ENCODE measurements at places on chromosomes 3 and 15. TPM values are rescaled to one million over a fixed set of nuclear protein-coding genes. Genes with fewer than 3 reads are reported as not detected.

DNA sequence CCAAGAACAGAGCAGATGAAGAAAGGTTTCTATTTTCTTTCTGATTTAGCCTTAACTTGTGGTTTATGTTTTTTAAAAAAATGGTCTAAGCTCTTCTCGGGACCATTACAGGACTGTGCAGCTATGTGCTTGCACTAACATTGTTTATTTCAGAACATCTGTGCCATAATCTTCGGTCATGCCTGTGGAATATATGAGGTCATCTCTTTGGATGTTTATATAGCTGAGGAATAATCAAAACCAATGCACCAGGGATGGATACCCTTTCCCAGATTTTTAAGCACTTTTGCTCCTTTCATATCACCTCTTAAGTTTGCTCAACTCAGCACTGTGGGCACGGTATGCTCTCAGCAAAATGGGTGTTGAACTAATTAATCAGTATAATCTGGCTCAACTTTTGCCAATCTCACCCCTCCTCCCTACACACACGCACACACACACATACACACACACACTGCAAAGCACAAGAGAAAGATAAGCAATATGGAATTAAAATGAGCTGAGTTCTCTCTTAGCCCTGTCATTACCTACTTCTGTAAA is 268.5 kb upstream of the TMC3 start:
- H3K27ac ChIP-seq = no peak overlapping the region
- DNase-seq = no peak
- no peak overlapping the region for H3K4me3 ChIP-seq
- no peaks in the 10 kb centered on the region for H3K27me3 ChIP-seq
- H3K36me3 ChIP-seq = peaks cover 21% of the 10 kb centered on the region

GRCh38 chr15:44659056-44659455 is 4.4 kb downstream of the SPG11 start:
- H3K4me3 ChIP-seq = no peak overlapping the region
- H3K4me1 ChIP-seq = no peaks in the 10 kb centered on the region
- no peaks in the 10 kb centered on the region for H3K36me3 ChIP-seq
- H3K27me3 ChIP-seq = no peaks in the 10 kb centered on the region
- no peak for DNase-seq

DNA sequence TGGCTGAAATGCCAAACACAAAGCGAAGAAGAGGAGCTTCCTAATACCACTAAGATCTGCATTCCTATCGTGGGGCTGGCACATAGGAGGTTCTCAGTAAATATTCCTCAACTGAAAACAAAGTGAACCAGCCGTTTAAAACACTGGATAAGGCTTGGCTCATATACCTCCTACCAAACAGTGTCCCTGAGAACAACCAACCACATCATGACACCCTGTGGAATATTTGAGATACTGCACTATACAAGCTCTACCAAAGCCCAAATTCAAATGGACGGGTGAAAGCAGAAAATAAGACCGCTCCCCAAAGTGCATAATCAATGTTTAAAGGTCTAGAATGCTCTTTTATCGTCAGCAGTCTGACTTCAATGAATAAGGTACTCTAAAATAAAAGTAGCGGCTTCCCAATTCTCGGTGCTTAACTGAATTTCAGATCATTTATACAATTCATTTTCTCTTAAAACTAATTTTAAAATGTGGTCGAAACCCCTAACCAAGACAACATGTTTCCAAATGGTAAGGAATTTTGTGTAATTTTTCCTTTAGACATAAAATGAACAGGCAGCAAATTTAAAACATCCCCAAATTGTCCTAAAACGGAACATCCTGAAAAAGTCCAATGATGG is 425.8 kb downstream of the ERC2 start:
- H3K4me1 ChIP-seq = no peaks in the 10 kb centered on the region
- H3K27ac ChIP-seq = no peak overlapping the region
- no peak for DNase-seq
- H3K36me3 ChIP-seq = peaks cover 14% of the 10 kb centered on the region

DNA sequence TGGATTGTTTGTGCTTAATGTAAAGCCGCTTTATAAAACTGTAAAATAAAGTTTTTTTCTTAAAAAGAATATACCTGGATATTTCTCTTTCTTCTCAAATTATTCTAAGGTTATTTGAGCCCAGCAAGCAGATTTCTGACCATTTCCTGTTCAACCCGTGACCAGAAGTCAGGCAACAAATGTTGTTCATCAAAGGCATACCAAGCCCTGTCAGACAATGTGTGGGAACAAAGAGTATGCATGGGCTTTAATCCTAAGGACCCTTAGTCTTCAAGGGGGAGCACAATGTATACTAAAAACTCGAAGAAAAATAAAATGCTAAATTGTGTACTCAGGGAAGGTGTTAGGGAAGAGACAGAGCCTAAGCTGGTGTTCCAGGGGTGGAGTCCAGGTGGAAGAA is 26.6 kb upstream of the PAQR5 start:
- DNase-seq = no peak
- no peaks in the 10 kb centered on the region for H3K27me3 ChIP-seq
- no peaks in the 10 kb centered on the region for H3K36me3 ChIP-seq
- H3K27ac ChIP-seq = no peak overlapping the region

DNA sequence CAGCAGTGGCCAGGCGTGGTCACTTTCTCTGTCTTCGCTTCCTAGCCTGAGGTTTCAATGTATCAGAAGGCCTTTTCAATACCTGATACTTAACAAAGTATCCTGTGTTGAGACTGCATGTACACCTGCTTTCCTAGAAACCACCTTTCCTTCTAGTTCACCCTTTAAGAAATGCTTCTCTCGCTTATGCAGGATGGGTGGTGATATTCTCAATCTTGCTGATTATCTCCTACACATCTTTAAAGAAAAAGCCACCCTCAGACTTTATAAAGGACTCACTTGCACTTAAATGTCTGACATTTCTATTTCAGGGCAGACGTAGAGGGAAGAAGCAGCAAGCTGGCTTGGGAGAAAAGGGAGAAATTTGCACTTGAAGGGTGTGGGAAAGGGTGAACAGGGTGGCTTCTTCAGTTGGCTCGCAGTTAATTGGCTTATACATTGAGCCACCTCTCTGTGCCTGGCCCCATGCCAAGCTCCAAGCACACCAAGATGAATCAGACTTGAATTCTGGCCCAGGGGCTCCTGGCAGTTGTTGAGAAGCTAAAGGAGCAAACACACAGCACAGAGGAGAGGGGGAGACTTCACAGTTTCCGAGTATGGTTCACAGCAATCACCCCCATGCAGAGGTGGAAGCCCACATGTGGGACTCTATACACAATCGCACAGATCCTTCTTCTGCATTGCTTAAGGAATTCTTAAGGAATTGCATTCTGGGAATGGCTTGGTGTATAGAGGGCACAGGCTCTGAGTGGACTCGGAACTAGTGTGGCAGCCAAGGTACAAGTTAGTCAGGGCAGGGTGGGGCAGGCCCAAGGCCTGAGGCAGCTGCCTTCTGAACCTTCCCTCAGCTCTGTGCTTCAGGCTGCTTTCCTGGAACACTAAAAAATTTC is 1.3 kb downstream of the ARL6IP5 start:
- peak; percentile 18 for DNase-seq
- peaks cover 2% of the 10 kb centered on the region for H3K27me3 ChIP-seq
- H3K27ac ChIP-seq = peak overlapping the region; percentile 89
- peak overlapping the region; percentile 91 for H3K4me3 ChIP-seq
- peaks cover 25% of the 10 kb centered on the region for H3K4me1 ChIP-seq

- H3K4me1 ChIP-seq = peaks cover 9% of the 10 kb centered on the region
- DNase-seq = no peak
- H3K4me3 ChIP-seq = no peak overlapping the region
- H3K27me3 ChIP-seq = peaks cover 6% of the 10 kb centered on the region
- peak overlapping the region; percentile 24 for H3K27ac ChIP-seq
- peaks cover 4% of the 10 kb centered on the region for H3K36me3 ChIP-seq
Observed at GRCh38 chr3:60932643-60933042, 318.6 kb downstream of the FHIT start.

- DNase-seq = no peak
- H3K27ac ChIP-seq = no peak overlapping the region
- H3K4me3 ChIP-seq = no peak overlapping the region
- no peaks in the 10 kb centered on the region for H3K36me3 ChIP-seq
Observed at GRCh38 chr3:65871305-65872141, 167.2 kb downstream of the MAGI1 start.

- peak overlapping the region; percentile 34 for H3K4me3 ChIP-seq
- H3K27me3 ChIP-seq = peaks cover 11% of the 10 kb centered on the region
- no peak overlapping the region for H3K27ac ChIP-seq
- H3K4me1 ChIP-seq = no peaks in the 10 kb centered on the region
Observed at GRCh38 chr3:44418549-44418948, 58.9 kb downstream of the ZNF445 start.

DNA sequence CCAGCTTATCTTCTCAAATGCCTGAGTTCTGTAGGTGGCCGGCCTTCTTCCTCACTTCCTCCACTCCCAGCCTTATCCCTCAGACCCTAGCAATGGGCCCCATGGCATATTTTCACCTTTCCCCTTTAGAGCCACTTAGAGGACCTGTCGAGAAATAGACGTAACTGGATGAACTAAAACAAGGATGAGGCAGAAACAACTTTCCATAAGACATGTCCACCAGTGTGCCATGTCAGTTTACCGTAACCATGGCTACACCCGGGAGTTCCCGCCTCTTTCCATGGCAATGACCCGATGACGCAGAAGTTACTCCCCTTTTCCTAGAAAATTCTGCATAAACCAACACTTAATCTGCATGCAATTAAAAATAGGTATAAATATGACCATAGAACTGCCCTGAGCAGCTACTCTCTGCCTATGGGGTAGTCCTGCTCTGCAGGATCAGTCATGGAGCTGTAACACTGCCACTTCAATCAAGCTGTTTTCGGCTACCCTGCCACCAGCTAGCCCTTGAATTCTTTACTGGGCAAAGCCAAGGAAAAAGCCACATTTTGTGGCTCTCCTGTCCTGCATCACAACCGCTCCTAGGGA is 55.1 kb upstream of the ZBTB38 start:
- H3K4me1 ChIP-seq = peaks cover 6% of the 10 kb centered on the region
- H3K4me3 ChIP-seq = no peak overlapping the region
- peaks cover 10% of the 10 kb centered on the region for H3K27me3 ChIP-seq
- H3K27ac ChIP-seq = no peak overlapping the region

- DNase-seq = no peak
- no peaks in the 10 kb centered on the region for H3K4me1 ChIP-seq
- H3K27me3 ChIP-seq = no peaks in the 10 kb centered on the region
- H3K36me3 ChIP-seq = no peaks in the 10 kb centered on the region
- H3K27ac ChIP-seq = no peak overlapping the region
Observed at GRCh38 chr3:104547031-104547430, 819.7 kb upstream of the ALCAM start.

GRCh38 chr15:41971895-41972252 is 483 bp downstream of the EHD4 start:
- H3K27me3 ChIP-seq = peaks cover 10% of the 10 kb centered on the region
- H3K4me3 ChIP-seq = peak overlapping the region; percentile 88

- peaks cover 7% of the 10 kb centered on the region for H3K27me3 ChIP-seq
- peaks cover 20% of the 10 kb centered on the region for H3K4me1 ChIP-seq
- H3K4me3 ChIP-seq = no peak overlapping the region
- no peak for DNase-seq
- peak overlapping the region; percentile 25 for H3K27ac ChIP-seq
Observed at GRCh38 chr15:84886211-84886983, 1.9 kb downstream of the SLC28A1 start.

GRCh38 chr3:146166415-146166821 is 5.4 kb upstream of the PLOD2 start:
- no peak overlapping the region for H3K4me3 ChIP-seq
- no peak overlapping the region for H3K27ac ChIP-seq
- H3K4me1 ChIP-seq = peaks cover 19% of the 10 kb centered on the region
- H3K36me3 ChIP-seq = no peaks in the 10 kb centered on the region
- DNase-seq = no peak

- peaks cover 8% of the 10 kb centered on the region for H3K4me1 ChIP-seq
- H3K36me3 ChIP-seq = no peaks in the 10 kb centered on the region
- no peak overlapping the region for H3K27ac ChIP-seq
- H3K4me3 ChIP-seq = no peak overlapping the region
Observed at GRCh38 chr3:22377421-22377820, 626.4 kb upstream of the ZNF385D start.

- H3K4me3 ChIP-seq = no peak overlapping the region
- DNase-seq = no peak
- H3K4me1 ChIP-seq = peaks cover 20% of the 10 kb centered on the region
- no peaks in the 10 kb centered on the region for H3K36me3 ChIP-seq
- H3K27ac ChIP-seq = no peak overlapping the region
Observed at GRCh38 chr3:52039846-52040245, 16.5 kb downstream of the DUSP7 start.

DNA sequence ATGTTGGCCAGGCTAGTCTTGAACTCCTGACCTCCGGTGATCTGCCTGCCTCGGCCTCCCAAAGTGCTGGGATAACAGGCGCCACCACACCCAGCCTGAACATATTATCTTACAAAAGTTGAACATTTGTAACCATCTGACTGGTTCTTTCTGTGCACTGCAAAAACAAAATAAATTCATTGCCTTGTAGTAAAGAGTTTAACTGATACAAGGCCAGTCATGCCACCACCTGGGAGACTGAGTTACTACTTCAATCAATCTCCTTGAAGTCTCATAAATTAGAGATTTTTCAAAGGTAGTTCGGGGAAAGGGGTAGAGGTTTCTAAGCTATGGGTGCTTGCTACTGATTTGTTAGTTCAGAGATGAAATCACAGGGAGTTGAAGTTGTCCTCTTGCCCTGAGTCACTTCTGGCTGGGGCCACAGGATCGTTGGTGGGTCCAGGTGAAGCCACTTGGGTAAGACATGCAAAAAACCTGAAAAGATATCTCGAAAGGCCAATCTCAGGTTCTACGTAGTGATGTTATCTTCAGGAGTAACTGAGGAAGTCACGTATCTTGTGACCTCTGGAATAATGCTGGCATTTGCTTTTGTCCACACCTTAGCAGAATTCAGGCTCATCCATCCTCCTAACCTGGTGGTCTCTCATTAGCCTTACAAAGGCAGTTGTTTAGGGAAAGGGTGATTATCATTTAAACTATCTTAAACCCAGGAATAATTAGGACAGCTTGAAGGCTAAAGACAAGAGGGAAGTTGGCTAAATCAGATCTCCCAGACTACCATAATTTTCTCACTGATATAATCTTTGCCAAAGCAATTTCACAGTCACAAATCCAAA is 33.7 kb downstream of the ZBTB11 start:
- H3K4me3 ChIP-seq = no peak overlapping the region
- no peaks in the 10 kb centered on the region for H3K4me1 ChIP-seq
- H3K27ac ChIP-seq = no peak overlapping the region
- H3K27me3 ChIP-seq = no peaks in the 10 kb centered on the region
- no peak for DNase-seq

- no peaks in the 10 kb centered on the region for H3K4me1 ChIP-seq
- no peak overlapping the region for H3K27ac ChIP-seq
- DNase-seq = no peak
- H3K27me3 ChIP-seq = no peaks in the 10 kb centered on the region
- no peaks in the 10 kb centered on the region for H3K36me3 ChIP-seq
- H3K4me3 ChIP-seq = no peak overlapping the region
Observed at GRCh38 chr3:170437696-170438407, 19.2 kb downstream of the CLDN11 start.

The GABRA5 gene
- total RNA-seq = 1.1 TPM

The SI gene
- not detected for total RNA-seq

The MESP1 gene
- total RNA-seq = 1.1 TPM

The BFSP2 gene
- total RNA-seq = not detected

The MYO9A gene
- 111 TPM for total RNA-seq

The RASA2 gene
- 13.2 TPM for total RNA-seq

The SNX22 gene
- total RNA-seq = 4.6 TPM

The CLDN18 gene
- total RNA-seq = not detected

Data from glutamatergic neuron (in vitro differentiated cells).